ENCODE measurements at places on chromosomes 6 and 20.

DNA sequence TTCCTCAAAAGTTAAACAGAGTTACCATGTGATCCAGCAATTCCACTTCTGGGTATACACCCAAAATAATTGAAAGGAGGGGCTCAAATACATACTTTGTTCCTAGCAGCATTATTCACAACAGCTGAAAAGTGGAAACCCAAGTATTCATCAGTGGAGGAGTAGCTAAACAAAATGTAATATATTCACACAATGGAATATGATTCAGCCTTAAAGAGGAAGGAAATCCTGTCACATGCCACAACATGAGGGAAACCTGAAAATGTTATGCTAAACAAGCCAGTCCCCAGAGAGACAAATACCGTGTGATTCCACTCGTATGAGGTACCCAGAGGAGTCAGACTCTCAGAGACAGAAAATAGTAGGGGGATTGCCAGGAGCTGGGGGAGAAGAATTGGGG is 44.5 kb downstream of the PXDC1 start:
- no peak for DNase-seq

- DNase-seq = no peak
Measured at GRCh38 chr6:32214126-32214525, 9.7 kb downstream of the NOTCH4 start.

DNA sequence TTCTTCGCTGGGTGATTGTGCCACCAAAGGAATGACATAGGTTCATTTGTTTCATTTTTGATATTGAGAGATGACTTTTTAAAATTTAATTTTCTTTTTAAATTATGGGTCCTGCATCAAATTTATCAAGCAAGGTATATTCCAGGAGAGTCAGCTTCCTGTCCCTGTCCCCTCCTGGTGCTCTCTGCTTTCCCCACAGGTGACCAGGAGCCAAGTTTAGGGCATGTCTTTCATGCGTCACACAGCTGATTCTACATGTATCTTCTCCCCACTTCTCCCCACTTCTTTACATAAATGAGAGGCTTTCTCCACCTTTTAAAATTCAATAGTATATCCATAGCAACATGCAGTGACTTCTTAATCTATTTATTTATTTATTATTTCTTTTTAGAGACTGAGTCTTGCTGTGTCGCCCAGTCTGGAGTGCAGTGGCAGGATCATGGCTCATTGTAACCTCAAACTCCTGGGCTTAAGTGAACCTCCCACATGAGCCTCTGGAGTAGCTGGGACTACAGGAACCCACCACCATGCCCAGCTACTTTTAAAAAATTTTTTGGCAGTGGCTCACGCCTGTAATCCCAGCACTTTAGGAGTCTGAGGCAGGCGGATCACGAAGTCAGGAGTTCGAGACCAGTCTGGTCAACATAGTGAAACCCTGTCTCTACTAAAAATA is 30.0 kb downstream of the OSBPL2 start:
- DNase-seq = no peak

DNA sequence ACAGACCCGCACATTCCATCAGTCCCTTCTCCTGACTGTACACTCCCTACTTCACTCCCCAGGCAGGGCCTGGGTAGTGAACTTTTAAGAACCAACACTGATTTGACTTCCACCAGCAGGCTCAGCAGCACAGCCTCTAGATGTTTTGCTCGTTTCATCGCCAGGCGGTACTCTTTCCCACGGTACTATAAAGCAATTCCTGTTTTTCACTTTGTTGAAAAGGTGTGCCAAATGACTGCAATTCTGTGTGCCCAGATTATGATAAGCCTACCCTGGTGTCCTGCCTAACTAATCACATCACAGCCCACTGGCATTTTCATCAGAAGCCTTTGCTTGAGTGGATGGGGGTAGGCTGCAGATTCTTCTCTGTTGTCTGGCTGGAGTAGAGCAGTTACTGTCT is 12.9 kb upstream of the WTAP start:
- no peak for DNase-seq

DNA sequence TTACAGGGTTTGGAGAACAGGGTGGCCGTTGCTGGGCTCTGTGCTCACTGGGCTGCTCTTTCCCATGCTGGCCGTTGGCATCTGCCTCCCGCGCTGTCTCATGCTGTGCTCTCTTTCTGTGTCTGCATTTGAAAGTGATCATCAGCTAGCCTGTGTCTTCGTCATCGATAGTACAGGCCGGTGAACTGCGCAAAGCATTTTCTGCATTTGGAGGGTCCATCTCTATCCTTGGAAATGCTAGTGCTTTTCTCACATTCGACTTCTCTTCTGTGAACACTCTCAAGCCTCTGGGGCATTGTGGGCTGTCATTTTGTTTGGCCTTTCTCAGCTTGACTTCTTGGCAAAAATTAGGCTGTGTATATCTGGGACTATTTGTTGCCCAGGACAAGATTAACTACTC is 6.8 kb upstream of the SNHG17 start:
- no peak for DNase-seq

- DNase-seq = no peak
Measured at GRCh38 chr6:36506611-36507010, 40.7 kb downstream of the STK38 start.

GRCh38 chr20:5349448-5349847 is 32.7 kb upstream of the PROKR2 start:
- DNase-seq = no peak

DNA sequence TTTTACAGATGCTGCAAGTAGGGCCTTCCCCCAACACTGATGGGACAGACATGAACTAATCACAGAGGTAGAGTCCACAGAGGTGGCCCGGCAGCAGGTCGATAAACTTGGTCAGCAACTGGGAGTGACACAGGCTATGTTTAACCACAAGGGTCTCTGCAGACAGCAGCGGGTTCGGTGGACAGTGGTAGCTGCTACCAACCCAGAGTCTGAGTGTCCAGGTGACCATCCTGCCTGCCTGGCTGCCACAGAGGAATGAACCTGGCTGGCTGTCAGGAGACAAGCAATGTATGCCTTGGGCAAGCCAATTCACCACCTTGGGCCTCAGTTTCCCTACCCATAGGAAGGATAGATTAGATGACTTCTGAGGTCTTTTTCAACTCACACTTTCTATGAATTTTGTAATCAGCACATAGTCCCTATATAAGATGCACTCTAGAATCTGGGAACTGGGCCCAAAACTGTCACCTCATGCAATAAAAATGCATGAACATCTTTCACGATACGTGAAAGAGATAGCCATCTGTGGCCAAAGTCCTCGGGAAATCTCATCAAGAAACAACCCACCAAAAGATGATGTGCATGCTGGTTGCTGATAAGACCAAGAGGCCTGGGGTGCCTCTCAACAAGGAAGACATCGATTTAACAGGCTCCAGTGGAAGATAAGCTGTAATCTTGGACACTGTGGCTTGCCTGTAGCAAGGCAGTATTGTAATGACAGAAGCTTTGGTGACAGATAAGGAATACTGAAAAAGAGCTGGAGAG is 30.5 kb downstream of the MDGA1 start:
- DNase-seq = no peak

DNA sequence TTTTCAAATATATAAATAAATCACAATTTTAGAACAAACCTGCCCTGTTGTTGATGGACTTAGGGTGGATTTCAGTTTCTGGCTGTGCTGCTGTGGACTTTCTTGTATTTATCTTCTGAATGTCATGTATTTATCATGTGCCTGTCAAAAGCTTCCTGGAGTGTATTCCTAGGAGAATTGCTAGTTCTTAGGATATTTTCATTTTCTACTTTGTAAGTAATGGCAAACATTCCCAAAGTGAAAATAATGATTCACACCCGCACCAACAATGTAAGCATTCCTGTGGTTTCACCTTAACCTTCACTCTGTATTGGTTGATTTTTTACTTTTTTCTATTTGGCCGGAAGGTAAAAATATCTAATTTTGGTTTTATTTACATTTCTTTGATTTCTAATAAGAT is 387.8 kb downstream of the SMOC2 start:
- DNase-seq = no peak

DNA sequence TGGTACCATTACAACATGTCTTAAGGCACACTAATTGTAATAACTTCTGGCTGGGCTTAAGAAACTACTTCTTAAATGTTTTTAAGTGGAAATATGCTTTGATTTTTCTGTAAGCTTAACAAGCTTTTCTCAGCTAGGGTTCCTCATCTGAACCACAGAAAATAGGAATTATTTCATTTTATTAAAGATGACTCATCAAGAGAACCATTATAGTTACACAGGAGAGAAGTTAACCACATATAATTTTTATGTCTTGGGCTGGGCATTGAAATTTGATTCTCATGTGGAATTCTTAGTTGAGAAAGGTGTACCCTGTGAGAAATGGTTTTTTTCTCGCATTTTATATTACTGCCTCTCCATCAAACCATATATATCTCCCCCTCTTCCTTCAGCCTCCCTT is 75.1 kb downstream of the QKI start:
- DNase-seq = no peak

DNA sequence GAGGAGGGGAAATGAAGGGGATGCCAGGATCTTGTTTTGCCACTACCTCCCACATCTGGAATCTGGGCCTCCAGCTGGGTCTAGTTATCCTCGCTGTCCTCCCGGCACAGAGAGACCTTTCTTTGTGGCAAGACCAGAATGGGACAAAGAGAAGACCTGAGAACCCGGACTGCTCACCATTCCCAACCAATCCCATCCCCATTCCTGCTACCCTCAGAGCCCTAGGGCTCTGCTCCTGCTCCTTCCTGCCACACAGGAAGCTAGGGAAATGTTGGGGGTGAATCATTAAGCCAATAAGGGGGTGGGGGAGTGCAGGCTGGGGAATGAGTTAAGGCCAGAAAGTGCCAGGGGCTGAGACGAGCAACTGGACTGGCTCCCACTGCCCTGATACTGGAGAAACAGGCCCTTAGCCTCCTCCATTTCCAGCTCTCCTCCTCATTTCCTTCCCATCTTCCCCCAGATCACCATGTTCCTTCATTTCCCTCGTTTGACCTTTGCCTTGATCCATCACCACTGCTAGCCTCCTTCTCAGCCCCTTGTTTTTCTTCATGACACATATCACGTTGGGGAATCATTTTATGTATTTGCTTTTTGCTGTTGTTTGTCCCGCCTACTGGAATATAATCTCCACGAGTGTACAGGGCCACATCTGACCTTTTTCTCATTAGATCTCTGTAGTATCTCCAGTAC is 4.6 kb upstream of the IER3 start:
- DNase-seq = no peak

GRCh38 chr6:121838842-121839241 is 403.4 kb downstream of the GJA1 start:
- DNase-seq = no peak

DNA sequence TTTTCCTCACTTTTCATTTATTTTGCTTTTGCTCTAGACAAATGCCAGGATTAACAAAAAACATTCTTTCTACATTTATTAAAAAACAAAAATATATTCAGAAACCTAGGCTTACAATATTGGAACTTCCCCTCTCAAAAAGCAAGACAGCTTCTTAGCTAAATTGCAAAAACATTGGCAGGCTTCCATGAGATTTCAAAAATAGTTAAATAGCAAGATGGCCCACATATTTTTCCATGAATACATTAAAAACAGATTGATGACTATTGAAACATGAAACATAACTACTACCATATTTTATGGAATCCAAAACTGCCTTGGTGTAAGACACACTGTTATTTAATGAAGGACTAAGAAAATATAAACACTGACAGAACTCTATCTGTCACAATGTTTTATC is 92.0 kb downstream of the LY86 start:
- DNase-seq = no peak

GRCh38 chr20:62578294-62578897 is 63.9 kb upstream of the SLCO4A1 start:
- DNase-seq = no peak

DNA sequence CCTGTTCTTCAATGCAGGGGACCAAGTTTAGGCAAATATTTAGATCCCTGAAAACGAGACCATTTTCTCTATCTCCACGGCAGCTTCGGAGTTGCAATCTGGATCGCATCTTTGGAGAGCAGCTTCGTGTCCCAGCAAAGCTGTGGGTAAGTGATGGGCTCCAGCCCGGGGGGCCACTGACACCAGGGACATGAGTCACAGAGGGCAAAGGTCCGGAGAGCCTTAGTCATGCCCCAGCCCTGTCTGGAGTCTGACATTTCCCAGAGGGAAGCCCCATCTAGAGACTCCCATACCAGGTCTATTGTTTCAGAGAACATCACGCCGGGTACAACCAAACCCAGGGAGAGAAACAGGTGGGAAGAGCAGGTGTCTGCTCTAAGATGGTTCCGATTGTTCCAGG is 95.9 kb downstream of the NFATC2 start:
- no peak for DNase-seq

GRCh38 chr6:122449069-122449468 is 22.5 kb downstream of the SERINC1 start:
- no peak for DNase-seq

GRCh38 chr6:138400326-138400725 is 3.7 kb upstream of the HEBP2 start:
- DNase-seq = no peak

Data from activated T-cell treated with anti-CD3 and anti-CD28 coated beads for 24 hours (primary cell).